ENCODE measurements at places on chromosomes 4 and X.

DNA sequence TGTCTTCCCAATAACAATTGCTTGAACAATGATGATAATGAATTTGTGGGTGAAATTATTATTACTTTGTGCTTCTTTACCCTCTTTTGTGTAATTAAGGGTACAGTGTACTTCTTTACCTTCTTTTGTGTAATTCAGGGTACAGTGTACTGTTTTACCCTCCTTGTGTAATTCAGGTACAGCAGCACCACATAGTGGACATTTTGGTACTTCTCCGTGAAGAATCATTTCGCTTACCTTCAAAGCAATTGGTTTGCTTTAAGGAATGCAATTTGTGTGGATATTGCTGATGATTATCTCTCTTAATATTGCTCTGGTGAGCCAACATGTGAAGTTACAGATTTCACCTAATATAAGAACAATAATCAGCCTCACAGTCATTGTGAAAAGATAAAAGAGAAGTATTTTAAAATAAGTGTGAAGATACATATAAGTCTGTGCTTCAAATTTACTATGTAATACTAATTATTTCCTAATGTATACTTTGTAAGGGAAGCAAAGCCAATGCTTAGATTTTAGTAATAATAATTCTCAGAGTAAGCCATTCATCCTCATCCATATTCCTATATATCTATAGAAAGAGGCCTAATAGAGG is 27.2 kb upstream of the SEC24B start:
- DNase-seq, result no peak

DNA sequence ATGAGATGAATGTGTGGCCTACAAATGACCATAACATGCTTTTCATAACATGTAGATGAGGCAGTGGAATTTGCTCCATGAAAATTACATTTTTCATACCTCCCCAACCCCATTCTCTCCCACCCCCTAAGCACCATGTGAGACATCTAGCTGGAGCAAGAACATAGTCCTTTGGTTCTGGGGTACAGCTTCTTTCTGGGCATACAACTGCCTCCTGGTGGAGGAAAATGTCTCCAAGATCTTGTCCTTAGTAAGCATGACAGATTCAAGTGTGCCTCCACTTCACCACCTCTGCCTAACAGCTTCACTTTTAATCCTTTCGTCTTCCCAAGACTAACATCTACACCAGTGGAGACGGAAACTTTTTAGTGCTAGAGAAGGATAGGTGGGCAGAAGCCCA is 8.0 kb downstream of the EXOC1L start:
- DNase-seq, result no peak

GRCh38 chr4:138301536-138301935 is 59.4 kb upstream of the SLC7A11 start:
- no peak for DNase-seq

DNA sequence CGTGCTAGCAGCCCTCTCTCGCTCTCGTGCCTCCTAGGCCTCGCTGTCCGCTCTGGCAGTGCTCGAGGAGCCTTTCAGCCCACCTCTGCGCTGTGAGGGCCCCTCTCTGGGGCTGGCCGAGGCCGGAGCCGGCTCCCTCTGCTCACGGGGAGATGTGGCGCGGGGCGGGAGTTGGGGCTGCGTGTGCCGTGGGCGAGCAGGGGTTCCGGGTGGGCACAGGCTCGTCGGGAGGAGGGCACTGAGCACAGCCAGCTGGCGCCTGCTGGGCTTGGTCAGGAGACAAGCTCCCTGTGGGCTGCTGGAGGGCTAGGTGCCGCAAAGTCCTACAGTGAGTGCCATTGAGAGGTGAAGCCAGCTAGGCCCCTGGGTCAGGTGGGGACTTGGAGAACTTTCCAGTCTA is 994.5 kb downstream of the C4orf33 start:
- DNase-seq, result no peak

DNA sequence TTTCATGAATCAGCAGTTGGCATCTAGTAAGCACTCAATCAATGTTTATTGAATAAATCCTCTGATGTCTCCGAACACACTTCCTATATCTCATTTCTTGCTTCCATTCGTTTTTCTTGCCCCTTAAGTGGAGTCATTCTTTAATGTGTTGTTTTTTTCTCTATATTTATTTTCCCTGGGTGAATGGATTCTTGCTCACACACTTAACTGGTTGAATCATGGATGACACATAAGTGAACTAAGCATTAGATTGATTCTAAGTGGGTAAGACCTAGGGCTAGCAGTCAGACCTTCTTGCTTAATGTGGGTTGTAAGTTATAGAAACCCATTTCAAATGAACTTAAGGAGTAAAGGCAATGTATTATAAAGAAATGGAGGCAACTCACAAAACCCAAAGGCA is 111.1 kb downstream of the RTL3 start:
- no peak for DNase-seq

DNA sequence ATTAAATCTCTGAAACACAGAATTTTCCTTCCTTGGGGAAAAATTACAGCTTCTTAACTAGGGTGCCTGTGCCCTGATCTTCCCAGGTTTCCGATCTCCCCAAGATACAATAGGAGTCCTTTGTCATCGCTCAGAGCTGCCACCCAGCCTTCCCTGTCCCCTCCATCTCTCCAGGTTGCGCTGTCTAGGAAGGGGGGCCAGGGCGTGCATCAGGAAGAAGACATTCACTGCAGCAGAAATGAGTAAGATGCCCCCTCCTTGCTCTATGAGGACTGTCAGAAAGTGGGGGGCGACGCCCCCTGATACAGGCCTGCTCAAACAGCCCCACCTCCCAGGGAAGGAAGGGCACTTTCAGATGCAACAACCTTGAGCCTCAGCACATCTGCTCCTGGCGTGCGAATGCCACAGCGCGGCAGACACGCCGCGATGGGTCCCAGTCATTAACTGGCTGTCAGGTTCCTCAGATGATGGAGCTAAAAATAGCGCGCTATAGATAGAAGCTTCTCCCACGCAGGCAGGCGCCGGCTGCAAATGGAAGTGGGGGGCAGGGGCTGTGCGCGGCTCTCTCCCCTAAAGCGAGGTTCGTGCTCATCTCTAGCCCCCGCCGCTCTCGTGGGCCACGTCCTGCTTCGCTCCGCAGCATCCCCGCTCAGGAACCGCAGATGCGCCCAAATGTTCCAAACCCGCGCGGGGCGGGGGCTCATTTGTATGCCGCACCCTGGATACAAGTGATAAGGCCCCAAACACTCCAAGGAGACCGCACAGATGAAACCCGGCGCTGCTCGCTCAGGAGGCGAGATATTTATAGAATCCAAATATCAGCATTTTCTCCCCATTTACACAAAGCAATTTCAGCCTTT is 57.6 kb upstream of the LGI2 start:
- peak; percentile 63 for DNase-seq

DNA sequence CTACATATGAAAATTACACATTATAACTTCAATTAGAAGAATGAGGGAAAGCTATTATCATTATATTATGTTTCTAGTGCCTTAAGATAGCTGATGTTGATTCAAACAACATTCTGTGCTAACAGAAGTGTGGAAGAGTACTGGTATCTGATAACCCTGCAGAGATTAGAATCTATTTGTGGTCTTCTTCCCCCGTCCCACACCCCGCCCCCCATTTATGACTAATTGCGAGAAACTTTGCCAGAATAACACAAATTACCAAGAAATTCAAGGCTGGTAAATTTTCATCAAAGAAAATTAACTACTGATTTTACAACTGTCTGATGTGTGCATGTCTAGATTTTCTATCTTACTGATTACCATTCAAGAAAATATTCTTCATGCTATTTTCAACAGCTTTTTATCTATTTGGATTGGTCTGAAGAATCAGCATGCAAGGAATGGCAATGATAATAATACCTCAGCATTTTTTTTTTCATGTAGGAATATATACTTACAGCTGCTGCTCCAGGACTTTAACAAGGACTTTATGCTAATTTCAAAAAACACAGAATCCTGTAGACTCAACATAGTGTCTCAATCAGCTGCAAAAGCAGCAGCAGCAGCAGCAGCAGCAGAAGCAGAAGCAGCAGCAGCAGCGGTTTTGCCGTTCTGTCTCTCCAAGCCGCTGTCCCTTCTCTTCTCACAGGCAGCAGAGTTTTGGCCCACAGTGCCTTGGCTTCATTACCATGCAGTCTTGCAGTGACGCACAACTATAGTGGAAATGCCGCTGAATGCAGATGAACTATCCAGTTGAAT is 126.7 kb downstream of the FRYL start:
- DNase-seq, result peak; percentile 57

GRCh38 chrX:107905366-107905765 is 76.8 kb downstream of the TEX13B start:
- DNase-seq, result no peak

- no peak for DNase-seq
Observed at GRCh38 chrX:112664924-112665323, 14.8 kb downstream of the LHFPL1 start.
